Stimulated activated CD8-positive, alpha-beta memory T cell treated with anti-CD3 and anti-CD28 coated beads, Interleukin-7, amount 100 ng/mL, for 24 hours (primary cell): ENCODE measurements at places on chromosomes 6 and 20.
A peak's percentile ranks its signal among the peaks of the same experiment; 100 is the strongest.

DNA sequence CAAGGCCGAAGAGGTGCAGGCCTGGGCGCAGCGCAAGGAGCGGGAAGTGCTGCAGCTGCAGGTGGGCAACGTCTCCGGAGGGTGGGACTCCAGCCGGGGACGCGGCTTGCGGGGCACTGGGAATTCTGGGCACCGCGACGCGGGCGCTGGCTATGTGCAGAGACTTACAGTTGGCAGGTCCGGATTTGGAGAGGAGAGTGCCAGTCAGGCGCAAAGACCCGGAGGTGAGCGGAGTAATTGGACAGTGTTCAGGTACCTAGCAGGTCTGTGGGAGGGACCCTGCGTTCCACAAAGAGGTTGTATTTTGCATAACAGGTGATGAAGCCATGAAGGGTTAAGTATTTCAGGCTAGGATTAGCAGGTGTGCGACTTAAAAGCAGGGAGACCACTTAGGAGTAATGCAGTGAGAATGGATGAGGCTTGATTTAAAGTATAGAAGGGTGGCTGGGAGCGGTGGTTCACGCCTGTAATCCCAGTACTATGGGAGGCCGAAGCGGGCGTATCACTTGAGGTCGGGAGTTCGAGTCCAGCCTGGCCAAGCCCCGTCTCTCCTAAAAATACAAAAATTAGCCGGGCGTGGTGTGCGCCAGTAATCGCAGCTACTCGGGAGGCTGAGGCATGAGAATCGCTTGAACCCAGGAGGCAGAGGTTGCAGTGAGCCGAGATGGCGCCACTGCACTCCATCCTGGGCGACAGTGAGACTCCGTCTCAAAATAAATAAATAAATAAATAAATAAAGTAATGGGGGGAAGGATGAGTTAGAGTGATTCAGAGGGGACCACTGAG, 1.0 kb downstream of the MRPS26 start:
- DNase-seq = no peak

DNA sequence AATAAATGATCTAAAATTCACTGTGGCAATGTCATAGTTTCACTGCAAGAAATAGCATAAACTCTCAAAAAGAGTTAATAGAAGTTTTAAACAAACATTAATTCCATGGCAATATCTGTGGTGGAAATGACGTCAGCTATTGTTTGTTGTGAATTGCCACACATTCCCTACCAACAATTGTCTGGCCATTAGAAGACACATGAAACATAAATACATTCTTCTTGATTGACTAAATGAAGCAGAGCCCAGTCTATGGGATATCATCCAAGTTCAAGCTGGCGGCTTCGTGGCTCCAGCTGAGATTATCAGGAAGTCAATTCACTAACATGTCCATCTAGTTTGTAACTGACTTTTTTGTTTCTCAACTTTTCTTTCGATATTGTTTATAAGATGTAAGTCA, 369.0 kb downstream of the ARHGAP18 start:
- DNase-seq = no peak

DNA sequence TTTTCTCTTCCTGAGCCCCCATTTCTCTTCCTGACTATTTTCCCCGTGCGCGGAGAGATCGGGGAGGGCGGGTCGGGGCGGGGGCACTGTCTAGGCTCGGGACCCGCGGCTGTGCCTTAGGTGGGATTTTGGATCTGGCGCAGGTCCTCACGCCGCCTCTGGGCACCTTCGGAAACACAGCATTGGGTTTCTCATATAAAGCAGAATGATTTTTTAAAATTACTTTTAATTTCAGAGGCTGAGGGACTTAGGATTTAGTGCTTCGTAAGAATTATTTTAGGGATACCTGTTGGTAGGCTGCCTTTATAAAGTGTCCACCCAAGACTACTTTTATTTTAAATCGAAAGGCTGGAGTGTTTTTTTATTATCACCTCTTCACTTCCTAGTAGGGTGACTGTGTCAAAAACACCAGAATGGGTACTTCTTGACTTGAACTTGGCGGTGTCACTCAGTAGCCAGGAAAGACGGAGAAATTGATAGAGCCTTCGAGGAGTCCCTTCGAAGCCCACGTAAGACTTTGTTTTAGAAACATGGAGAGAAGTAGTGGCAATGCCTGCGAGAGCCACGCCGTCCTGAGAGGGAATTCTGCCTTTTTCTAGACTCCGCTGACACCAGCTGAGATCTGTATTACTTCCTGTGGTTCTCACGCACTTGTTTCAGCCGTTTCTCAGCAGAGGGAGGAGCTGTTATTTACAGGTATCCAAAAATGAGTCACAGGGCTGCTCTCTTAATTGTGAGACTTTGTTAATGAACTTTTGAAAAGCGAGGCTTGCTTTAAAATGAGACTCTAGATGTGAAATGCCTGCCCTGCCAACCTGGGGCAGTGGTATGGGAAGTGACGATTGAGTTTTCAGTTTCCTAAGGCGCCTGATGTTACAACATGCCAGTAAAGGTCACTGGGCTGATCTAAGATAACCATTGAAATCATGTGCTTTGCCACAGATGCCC, 667 bp downstream of the STX11 start:
- DNase-seq = peak; percentile 12

GRCh38 chr6:71468841-71469700, 180.5 kb downstream of the OGFRL1 start:
- DNase-seq = no peak

GRCh38 chr6:109372130-109372529, 10.1 kb downstream of the CD164 start:
- no peak for DNase-seq

DNA sequence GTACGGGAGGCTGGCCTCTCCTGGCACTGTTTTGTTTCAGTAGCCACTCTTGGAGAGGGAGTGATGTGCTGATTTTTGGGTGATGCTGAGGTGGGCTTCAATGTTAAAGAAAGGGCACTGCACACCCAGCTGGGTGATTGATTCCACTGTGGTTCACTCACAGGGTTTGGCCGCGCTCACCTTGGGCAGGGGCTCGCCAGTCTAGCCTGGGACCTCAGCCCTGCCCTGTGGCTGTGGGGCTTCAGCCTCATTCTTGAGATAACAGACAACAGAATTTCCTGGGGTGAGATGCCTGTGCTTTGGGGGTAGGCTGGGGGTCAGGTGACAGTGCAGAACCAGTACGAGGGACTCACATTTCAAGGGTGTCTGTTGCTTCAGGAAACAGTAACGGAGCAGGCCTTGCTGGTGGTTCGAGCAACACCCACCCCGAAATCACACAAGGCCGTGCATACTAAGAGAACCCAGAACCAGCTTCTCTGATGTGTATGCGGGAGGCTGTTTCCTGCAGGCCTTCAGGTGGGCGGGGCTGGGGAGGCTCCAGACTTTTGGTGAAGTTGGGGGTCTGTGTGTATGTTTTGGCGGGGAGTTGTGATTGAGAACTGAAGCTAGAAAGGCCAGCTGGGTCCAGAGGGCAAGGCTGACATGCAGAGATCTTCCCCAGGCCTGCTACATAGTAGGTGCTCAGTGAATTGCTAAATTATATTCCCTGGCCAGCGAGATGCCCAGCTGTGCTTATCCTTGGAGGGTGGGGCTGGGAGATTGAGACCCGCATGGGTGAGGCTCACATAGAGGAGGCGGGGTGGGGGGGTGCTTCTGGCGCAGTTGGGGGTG, 154.2 kb upstream of the RNF24 start:
- DNase-seq = no peak

DNA sequence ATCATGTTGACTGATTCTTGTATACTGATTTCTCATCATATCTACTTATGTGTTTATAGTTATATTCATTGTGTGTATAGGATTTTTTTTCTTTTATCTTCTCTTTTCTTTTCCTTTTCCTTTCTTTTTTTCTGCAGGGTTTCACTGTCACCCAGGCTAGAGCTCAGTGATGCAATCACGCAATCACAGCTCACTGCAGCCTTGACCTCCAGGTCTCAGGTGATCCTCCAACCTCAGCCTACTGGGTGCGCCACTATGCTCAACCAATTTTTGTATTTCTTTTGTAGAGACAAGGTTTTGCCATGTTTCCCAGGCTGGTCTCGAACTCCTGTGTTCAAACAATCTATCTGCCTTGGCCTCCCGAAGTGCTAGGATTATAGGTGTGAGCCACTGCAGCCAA, 1.6 kb upstream of the PBOV1 start:
- no peak for DNase-seq

GRCh38 chr6:26493258-26493657, 6.8 kb upstream of the BTN1A1 start:
- no peak for DNase-seq

DNA sequence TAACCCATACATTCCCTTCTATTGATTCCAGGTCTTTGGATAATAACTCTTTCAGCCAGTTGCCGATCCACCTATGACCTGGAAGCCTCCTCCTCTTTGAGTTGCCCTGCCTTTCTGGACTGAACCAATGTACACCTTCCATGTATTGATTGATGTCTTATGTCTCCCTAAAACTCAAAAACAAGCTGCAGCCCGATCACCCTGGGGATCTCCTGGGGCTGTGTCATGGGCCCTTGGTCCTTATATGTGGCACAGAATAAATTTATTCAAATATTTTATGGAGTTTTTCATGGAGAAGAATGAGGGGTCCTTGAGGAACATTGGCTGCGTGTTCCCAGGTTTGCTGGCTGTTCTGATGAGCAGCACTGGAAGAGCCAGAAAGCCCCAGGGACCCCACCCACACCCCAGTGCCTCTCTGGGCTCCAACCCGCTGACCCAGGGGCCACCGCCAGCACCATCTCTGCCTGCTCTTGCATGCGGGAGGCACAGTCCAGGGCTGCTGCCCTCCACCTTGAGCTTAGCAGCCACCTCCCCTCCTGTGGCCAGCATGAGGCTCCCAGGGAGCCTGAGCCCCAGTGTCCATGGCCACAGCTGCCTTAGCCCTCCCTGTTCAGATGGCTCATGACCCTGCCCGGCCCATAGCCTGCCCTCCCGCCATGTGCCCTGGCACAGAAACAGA, 36.5 kb upstream of the CST7 start:
- DNase-seq = no peak

- no peak for DNase-seq
These were observed 26.8 kb downstream of the ZBTB9 start for GRCh38 chr6:33481192-33481591.

DNA sequence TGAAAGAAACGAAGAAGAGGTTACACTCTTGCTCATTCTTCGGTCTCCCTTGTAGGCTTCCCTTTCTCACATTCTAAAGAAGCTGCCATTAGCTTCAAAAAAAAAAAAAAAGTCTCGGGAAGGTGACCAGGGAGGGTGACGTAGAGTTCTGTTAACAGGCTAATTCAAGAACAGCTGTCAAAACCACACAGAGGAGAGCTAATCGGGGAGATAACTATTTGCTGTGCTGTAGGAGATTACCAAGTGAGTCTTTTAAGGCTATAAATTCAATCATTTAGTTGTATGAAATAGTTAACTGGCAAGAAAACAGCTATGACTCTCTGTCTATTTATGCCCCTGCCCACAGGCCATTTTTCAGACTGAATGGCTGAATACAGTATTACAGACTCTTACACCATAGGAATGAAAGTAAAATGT, 256.8 kb downstream of the SYNE1 start:
- DNase-seq = no peak

DNA sequence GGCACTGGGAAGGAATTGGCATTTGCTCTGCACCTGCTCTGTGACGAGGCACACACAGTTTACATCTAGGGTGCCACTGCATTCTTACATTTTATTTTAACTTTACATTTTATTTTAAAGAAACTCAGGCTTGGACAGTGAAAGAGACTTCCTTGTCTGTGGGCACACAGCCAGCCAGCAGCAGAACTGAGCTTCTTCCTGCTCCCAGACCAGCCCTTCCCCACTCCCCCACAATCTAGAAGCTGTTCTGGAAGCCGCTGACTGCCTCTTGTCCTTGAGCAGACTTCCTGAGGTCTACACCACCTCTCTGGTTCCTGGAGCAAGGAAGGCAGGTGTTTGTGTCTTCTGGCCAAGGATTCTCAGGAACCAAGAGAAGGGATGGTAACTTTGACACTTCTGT, 27.9 kb upstream of the CD93 start:
- DNase-seq = no peak

GRCh38 chr6:24829657-24830056, 30.9 kb upstream of the ARMH2 start:
- no peak for DNase-seq

- no peak for DNase-seq
These were observed 122.7 kb downstream of the GFRAL start for GRCh38 chr6:55450005-55450404.

GRCh38 chr6:90216072-90216977, 80.3 kb downstream of the BACH2 start:
- no peak for DNase-seq

- DNase-seq = no peak
These were observed 119.3 kb downstream of the PDE10A start for GRCh38 chr6:165543781-165544180.

DNA sequence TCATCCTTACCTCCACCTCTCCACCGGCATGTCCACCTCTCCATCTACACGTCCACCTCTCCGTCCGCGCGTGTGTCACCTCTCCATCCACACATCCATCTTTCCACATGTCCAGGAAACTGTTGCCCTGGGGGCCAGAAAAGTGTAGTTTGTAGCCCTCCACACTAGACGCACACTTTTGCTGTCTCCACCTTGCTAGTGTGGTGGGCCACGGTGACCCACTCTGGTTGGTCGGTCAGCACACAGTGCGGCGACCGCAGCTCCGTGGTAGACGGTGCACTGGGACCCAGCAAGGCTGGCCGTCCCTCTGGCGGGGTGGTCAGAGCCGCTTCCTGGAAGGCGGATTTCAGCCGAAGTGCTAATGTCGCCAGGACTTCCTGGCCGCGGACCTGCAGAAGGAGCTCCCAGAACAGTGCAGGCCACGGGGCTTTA, 268.6 kb downstream of the DLL1 start:
- DNase-seq = no peak

GRCh38 chr6:854406-855118, 161.6 kb upstream of the EXOC2 start:
- no peak for DNase-seq

DNA sequence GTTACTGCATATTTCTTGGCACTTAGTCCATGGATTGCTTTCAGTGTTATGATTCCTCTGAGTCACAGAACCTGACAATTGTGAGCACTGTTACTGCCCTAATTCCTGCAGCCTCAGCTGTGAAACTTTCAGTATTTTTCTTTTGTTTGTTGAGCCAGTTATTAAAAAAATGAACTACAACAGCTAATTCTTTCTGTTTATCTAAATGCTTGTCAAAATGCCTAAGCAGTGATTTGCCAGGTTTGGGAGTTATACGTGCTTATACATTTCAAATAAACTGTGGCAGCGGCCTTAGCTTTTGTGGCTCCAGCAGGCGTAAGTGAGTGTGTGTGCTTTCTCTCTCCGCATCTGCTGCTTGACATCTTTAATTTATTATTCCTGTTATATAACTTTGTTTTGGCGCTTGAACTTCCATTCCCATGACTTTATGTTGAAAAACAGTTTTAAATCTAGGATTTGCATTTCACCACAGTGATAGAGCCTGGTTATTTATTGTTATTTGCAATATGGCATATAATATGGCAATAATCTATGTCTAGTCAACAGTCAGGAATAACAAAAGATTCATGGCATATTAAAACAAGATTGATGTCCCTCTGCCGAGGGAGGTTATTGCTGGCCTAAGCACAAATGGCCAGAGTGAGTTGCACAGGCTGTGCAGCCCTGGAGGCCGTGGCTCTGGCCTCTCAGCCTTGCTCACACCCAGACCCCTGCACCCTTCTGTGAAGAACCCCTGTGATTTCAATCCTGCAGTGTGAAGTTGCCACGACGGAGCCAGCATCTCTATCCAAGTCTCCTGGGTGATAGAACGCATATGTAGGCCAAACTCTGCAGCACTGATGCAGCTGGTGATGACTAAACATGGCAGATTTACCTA, 303.4 kb downstream of the THBS2 start:
- DNase-seq = no peak

- DNase-seq = no peak
These were observed 255.9 kb downstream of the FOXC1 start for GRCh38 chr6:1865585-1865984.
